ENCODE measurements at places on chromosomes 11 and 22.

DNA sequence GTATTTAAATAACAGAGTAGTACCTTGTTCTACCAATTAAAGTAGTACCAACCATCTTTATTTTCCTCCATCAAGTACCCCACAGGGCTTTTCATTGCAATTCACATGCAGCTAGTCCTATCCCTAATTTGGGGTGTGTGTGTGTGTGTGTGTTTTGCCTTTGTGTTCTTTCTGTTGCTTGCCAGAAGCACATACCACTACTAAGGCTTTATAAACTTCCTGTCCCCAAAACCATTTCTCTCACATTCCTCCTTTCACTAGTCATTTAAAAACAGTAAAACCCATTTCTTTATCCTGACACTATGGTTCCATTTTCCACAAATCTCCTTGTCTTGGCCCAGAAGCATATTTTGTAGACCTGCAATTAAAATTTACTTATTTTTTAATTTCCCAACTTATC, 54.6 kb downstream of the SLC36A4 start:
- DNase-seq: no peak

DNA sequence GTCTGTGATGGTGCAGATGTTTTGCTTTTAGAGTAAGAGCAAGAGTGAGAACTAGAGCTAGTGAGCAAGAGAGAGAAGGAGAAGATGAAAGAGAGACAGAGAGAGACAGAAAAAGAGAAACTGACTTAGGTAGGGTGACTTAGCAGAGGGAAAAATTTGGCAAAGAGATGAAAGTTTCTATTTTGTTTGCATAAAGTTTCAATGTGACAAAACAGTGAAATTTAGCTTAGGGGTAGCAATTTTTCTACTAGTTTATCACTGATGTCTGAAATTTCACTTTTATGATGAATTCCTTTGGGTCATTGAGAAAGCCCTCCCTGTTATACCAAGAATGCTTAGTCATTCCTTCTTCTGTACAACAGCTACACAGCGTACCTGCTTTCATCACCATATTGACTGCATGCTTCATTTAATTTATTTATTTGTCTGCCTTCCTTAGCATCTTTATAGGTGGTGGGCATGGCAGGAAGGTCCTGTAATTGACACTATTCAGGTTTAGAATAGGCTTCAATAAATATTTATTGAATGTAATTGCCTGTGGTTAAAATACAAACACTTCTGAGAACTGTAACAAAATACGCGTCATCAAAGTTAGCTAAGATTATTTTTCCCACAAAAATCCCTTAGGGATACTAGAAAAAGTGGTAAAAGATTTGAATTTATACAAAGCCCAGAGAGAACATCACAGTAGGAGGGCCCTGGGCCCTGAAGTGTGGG, 19.9 kb upstream of the CTSC start:
- no peak for DNase-seq

DNA sequence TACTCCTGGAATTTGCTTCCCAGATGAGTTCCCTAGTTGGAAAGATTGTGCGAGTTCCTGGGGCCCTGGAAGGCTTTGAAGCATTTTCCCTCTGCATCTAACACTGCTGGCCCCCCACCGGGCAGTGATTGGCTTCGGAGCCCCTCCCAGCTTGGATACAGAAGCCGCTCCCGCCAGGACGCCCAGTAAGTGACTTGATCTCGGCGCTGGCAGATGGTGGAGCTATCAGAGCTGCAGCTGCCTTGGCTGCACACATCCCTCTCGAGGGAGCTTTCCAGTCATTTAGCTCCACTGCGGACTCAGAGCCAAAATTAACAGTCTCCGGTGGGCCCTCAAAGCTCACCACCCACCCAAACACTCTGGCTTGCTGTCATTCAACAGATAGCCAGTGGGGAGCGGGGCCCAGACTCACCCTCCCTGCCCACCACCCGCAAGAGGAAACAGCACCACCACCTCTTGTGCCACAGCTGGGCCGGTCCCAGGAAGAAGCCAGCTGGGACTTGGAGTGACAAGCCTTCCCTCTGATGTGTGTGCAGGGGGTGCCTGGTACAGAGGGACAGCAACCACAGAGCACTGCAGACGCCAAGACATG, 162.3 kb downstream of the TRIM29 start:
- no peak for DNase-seq

GRCh38 chr11:117145393-117145761, 1.3 kb downstream of the PAFAH1B2 start:
- DNase-seq: no peak

DNA sequence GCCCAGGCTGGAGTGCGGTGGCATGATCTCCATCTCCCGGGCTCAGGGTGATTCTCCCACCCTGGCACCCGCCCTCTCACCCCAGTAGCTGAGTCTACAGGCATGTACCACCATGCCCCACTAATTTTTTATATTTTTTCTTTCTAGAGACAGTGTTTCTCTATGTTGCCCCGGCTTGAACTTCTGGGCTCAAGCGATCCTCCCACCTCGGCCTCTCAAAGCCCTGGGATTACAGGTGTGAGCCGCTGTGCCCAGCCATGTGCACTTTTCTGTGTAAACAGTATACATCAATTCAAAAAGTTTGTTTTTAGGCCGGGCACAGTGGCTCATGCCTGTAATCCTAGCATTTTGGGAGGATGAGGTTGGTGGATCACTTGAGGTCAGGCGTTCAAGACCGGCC, 14.7 kb downstream of the GRIK4 start:
- DNase-seq: peak; percentile 14

DNA sequence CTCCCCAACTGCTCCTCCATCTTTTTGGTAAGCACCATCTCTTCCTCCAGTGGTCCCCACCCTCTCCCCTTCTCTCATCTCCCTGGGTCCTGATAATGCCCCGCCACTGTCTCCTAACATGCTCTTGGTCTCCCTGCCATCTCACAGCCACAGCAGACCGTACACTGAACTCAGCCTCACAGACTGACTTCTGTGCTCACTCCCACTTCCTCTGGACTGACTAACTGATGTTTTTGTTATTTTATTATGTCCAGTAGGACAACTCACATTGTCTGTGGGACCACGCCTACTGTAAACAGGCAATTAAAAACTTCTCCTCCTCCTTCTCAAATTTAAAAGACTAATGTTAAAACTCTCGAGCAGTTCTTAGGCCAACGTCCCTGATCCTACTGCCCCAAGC, 2.6 kb upstream of the GNAZ start:
- peak; percentile 13 for DNase-seq

- DNase-seq: no peak
These were observed 63.4 kb downstream of the MCM5 start for GRCh38 chr22:35463231-35463933.

All from lower lobe of right lung (tissue), 2 donors.